ENCODE measurements at places on chromosomes 3 and 15. TPM values are rescaled to one million over a fixed set of nuclear protein-coding genes. Genes with fewer than 3 reads are reported as not detected.

IL17RE gene
- total RNA-seq, result 0.89 TPM

MUSTN1 gene
- 45.0 TPM for total RNA-seq

MST1R gene
- total RNA-seq, result 1.2 TPM

- DNase-seq, result no peak
Measured at GRCh38 chr15:92714077-92714476, 58.5 kb upstream of the FAM174B start.

DNA sequence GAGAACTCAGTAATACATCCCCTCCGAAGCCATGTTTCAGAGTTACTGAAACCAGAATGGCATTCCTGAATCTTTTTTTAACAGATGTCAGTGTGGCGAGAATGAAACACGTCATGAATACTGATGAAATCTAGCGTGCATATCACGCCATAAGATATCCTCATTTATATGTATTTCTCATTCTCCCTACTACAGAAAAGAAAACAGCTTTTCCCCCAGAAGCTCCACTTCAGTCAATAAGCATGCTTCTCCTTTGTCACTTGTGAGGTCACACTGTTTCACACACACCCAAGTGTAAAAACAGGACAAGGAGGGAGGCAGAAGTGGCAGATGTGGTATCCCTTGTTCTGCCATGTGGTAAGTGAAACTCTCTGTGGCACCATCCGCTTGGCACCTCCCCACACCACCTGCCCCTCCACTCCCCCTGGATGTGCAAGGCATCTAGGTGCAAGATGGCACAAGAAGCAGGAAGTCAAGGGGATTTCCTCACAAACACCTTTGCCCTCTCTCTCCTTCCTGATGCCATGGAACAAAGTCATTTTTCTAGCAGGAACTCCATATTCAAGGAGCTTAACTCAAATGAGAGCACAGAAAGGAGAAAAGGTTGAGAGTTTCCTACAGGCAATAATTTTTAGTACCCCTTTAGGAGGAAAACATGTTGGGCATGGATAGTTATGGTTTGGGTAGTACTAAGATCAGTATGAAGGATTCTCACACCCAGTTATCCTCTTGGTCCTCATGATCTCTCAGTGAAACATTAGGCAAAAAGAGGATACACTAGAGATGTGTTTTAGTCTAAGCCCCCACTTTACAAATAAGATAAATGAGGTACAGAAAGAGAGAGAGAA lies 47.5 kb upstream of the FRMD4B start:
- DNase-seq, result no peak

DNA sequence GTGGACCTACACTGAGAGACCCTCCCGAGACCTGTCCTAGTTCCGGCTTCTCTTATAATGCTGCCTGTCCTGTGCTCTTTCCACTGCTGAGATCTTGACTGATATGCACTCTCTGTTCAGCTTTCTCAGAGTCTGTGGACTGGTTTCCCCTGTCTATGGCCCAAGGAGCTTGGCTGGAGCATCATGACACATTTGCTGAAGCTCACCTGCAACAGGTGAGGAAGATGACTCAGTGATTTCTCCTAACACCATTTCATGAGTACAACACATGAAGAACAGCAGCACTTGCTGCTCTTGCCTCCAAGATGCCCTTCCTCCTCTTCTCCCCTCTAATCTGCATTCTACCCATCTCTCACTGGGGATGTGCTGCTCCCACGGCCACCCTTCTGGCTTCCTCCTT lies 92.1 kb downstream of the DUT start:
- no peak for DNase-seq

GRCh38 chr3:186902154-186902553 lies 28.2 kb upstream of the ST6GAL1 start:
- DNase-seq, result no peak

- DNase-seq, result no peak
Measured at GRCh38 chr3:150222691-150223489, 185.2 kb upstream of the TSC22D2 start.

DNA sequence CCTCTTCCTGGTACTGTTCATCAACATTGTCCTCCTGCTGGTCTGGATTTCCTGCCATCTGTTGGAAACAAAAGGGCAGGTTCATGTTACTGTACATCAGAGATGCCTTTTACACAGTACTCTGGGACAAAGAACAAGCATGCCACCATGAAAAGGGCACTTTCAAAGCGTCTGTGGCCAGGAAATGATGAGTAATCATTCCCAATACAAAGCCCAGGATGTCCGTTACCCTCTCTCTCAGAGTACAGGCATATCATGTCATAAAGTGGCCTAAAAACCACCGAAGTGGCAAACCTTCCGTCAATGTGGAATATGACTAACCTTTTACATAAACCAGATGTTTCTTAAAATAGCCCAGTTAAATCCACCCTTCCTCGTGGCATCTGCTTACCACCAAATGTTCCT lies 71.2 kb downstream of the GOLIM4 start:
- DNase-seq, result no peak
